ENCODE measurements at places on chromosomes 4 and X. TPM values are rescaled to one million over a fixed set of nuclear protein-coding genes. Genes with fewer than 3 reads are reported as not detected.

GRCh38 chr4:125498981-125499380 is 184.2 kb downstream of the FAT4 start:
- DNase-seq = no peak
- H3K27me3 ChIP-seq = no peaks in the 10 kb centered on the region
- H3K27ac ChIP-seq = no peak overlapping the region
- H3K36me3 ChIP-seq = no peaks in the 10 kb centered on the region
- no peak overlapping the region for H3K4me3 ChIP-seq

FAM3A gene
- 44.5 TPM for total RNA-seq

- no peak overlapping the region for H3K27ac ChIP-seq
- no peaks in the 10 kb centered on the region for H3K4me1 ChIP-seq
- no peak overlapping the region for H3K4me3 ChIP-seq
- no peak for DNase-seq
- peaks cover 8% of the 10 kb centered on the region for H3K36me3 ChIP-seq
Measured at GRCh38 chr4:88660446-88661294, 37.0 kb downstream of the NAP1L5 start.

GRCh38 chr4:165991325-165992180 is 118.5 kb downstream of the TLL1 start:
- DNase-seq = no peak
- no peaks in the 10 kb centered on the region for H3K4me1 ChIP-seq
- H3K36me3 ChIP-seq = no peaks in the 10 kb centered on the region
- H3K27ac ChIP-seq = no peak overlapping the region
- H3K27me3 ChIP-seq = no peaks in the 10 kb centered on the region
- no peak overlapping the region for H3K4me3 ChIP-seq

GRCh38 chrX:140502491-140503237 is 2.2 kb downstream of the SOX3 start:
- no peak overlapping the region for H3K4me3 ChIP-seq
- peaks cover 68% of the 10 kb centered on the region for H3K27me3 ChIP-seq
- no peak overlapping the region for H3K27ac ChIP-seq
- H3K4me1 ChIP-seq = peaks cover 14% of the 10 kb centered on the region

- H3K27ac ChIP-seq = no peak overlapping the region
- H3K36me3 ChIP-seq = no peaks in the 10 kb centered on the region
- no peak overlapping the region for H3K4me3 ChIP-seq
- no peaks in the 10 kb centered on the region for H3K4me1 ChIP-seq
- no peaks in the 10 kb centered on the region for H3K27me3 ChIP-seq
Measured at GRCh38 chrX:65933085-65933589, 106.7 kb downstream of the VSIG4 start.

DNA sequence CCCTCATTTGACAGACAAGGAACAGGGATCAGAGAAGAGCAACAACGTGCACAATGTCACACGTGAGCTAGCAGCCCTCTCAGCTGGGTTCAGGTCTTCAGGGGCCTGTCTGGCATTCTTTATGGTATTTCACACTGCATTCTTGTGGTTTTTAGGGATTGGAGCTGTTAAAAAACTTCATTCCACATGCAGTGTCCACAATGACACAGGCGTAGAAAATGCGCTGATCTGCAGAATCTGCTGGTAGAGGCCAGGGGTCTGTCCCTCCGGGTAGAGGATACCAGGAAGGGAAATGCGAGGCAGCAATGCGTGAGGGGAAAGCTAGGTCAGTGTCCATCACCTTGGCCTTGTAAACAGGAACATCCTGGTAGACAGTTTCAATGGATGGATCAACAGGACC is 36.6 kb downstream of the MAP7D3 start:
- H3K36me3 ChIP-seq = no peaks in the 10 kb centered on the region
- DNase-seq = no peak

VEGFC gene
- total RNA-seq = 1.1 TPM

FAT4 gene
- 3.4 TPM for total RNA-seq

DNA sequence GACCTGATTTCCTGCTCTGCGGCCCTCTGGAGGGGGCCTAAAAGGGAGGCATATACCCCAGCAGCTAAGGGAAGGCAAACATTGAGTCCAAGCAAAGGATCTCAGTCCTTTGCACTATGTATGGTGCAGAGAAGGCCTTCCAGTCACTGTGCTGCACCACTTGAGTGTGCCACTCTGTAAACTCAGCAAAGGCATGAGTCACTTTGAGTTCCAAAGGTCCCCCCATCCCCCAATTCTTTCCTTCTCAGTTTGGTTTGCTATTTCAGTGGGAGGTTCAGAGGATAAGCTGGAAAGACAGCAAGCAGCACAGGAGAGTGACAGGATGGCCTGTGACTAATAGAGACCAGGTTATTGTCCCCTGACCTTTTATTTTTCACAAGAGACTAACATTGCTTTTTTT is 131.3 kb downstream of the FHDC1 start:
- no peaks in the 10 kb centered on the region for H3K27me3 ChIP-seq
- no peak overlapping the region for H3K4me3 ChIP-seq
- H3K27ac ChIP-seq = no peak overlapping the region
- DNase-seq = no peak

Data from gastrocnemius medialis (tissue), 4 donors.